Fibroblast of skin of scalp (primary cell): ENCODE measurements at places on chromosomes 16 and 17.

- peak; percentile 99 for DNase-seq
Measured at GRCh38 chr16:80938004-80938878, 68.4 kb downstream of the CMC2 start.

DNA sequence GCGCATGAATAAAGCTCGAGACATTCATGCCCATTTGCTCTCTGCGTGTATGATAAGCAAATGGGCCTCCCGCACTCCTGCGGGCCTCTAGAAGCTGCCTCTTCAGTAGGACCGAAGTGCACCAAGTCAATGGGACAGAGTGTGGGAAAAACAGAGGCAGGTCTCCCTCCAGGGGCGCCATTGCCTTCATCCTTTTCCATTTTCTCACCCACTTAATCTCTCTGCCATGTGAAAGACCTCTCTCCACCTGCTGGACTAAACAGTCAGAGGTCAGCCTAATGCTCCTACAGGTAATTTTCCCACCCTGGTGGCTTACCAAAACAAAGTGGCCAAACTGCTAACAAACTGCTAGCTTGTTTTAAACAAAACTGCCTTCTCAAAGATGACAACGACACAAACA, 210.9 kb downstream of the ZFHX3 start:
- DNase-seq, result no peak

GRCh38 chr16:50802000-50802399, 60.1 kb downstream of the CYLD start:
- DNase-seq, result no peak

GRCh38 chr17:18041776-18042175, 2.6 kb downstream of the GID4 start:
- DNase-seq, result peak; percentile 19

DNA sequence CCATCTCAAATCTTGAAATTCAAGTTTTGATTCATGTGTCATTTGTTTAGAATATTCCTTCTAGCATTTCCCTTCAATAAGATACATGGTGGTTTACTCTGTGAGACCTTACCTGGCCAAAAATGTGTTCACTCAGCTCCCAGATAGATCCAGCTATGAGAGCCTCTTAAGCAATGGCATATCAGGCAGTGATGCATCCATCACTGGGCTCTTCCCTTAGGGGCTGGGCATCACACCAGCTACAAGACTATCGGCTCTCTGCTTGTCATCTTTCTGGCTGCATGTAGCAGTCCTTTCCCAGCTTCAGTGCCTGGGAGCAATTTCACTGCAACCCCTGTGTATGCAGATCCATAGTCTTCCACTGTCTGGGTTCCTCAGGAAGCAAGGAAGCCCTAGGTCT, 40.6 kb downstream of the GOSR1 start:
- DNase-seq, result no peak

- no peak for DNase-seq
Measured at GRCh38 chr16:86988920-86989696, 328.1 kb downstream of the C16orf95 start.

- DNase-seq, result no peak
Measured at GRCh38 chr17:39027455-39028035, 60.3 kb upstream of the FBXO47 start.

GRCh38 chr16:50563989-50564388, 15.8 kb downstream of the NKD1 start:
- DNase-seq, result no peak

DNA sequence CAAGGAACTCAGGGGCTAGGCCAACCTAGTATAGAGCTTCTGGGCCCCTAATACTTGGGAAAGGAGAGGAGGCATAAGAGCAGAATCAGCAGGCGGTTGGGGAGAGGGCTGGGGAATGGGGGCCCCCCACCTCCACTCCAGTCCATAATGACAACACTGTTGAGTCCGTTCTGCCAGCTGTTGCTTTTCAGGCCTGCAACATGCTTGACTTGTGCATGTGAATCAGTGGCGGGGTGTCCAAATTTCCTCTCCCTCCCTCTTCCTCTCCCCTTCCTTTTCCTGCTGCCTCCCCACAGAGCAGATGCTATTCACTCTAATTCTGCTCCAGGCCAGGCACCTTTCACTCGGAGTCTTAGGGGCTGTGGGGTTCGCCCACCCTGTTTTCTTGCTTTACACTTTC, 31.7 kb downstream of the SGSM2 start:
- DNase-seq, result no peak

- DNase-seq, result peak; percentile 19
Measured at GRCh38 chr16:2016407-2016922, 3.1 kb upstream of the NPW start.

DNA sequence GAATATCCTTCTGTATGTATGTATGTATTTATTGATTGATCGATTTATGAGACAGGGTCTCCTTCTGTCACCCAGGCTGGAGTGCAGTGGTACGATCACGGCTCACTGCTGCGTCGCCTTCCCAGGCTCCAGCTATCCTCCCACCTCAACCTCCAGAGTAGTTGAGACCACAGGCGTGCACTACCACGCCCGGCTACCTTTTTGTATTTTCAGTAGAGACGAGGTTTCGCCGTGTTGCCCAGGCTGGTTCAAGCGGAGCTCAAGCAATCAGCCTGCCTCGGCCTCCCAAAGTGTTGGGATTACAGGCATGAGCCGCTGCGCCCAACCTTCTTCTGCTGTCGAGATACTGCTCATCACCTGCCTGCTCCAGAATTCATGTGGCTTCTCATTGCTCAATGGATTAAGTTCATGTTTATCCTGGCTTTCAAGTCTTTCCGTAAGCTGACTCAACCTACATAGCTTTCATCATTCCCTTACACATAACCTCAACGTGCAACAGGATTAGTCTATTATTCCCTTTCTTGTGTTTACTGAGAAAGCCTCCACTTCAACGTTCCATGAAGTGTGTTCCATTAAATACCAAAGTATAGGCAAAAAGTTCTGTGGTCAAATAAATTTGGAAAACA, 13.6 kb downstream of the TAC4 start:
- no peak for DNase-seq

- DNase-seq, result no peak
Measured at GRCh38 chr16:78196502-78196901, 97.0 kb downstream of the WWOX start.

DNA sequence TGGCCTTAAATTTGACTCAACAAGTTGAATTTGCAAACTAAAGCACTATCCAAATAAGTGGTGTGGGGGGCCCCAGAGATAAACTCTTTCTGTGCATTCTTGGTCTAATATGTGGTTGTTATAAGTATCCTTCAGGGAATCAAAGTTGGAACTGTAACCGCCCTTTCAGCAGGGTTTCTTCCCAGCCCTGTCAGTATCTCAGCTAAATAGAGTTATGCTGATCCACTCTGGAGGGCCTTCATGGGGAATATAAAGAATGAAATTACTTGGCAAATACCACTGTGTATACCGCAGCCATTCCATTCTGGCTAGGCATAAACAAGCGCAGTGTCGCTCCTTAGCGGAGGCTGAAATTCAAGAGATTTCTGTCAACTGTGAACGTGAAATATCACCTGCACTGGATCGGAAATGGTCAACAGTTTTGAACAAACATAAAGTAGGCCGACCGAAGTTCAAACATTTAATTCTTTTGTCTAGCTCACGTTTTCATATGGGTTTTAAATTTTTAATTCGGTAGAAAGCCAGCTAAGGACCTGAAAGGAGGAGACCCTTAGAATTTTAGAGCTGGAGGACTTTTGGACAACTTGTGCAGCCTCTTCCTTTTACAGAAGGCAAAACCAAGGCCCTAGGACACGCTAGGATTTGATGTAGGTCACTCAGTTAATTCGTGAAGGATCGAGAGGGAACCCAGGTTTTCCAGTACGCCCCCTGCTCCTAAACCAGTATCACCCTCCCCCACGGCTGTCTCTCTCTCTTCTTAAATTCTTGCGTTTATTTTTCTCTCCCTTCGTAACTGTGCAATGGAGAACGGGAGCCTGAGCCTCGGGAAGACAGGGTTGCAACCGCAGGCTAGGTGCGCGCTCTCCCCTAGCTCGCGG, 74.7 kb downstream of the CHD9 start:
- DNase-seq, result peak; percentile 92

DNA sequence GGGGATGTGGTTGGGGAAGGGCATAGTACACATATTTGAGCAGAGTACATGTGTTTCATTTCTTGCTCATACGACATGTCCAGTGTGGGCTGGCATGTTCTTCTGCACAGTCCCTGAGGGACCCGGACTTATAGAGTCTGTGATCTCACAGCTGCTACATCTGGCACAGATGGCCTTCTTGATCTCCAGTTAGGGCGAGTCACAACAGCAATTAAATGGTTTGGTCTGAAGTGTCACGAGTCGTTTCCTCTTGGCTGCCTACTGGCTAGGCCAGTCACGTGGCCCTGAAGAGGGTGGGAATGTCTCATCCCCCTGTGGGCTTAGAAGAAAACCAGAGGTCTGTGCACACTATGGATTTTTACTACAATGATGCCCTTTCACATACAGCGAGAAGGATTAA, 443.6 kb downstream of the WWOX start:
- no peak for DNase-seq

- DNase-seq, result no peak
Measured at GRCh38 chr17:80844418-80844990, 147.1 kb upstream of the CHMP6 start.

- DNase-seq, result no peak
Measured at GRCh38 chr16:30665155-30665829, 7.1 kb downstream of the FBRS start.

GRCh38 chr16:69176033-69176800, 10.7 kb upstream of the SNTB2 start:
- DNase-seq, result peak; percentile 81

DNA sequence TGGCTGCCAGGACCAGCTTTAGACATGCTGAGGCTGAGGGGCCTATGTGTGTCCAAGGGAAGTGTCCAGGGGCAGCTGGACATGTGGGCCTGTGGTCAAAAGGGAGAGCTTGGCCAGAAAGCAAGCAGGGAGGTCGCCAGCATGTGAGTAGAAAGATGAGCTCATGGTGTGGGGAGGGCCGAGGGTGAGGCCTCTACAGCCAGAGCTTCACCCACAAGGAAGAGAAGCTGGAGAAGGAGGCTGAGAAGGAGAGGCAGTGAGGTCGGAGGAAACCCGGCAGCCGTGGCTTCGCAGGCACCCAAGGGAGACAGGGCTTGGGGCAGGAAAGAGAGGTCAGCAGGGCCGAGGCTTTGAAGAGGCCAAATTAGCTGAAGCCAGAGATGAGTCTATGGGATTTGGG, 4.0 kb upstream of the HSD11B2 start:
- DNase-seq, result no peak

GRCh38 chr17:76142039-76142584, 1.1 kb upstream of the FOXJ1 start:
- DNase-seq, result no peak

DNA sequence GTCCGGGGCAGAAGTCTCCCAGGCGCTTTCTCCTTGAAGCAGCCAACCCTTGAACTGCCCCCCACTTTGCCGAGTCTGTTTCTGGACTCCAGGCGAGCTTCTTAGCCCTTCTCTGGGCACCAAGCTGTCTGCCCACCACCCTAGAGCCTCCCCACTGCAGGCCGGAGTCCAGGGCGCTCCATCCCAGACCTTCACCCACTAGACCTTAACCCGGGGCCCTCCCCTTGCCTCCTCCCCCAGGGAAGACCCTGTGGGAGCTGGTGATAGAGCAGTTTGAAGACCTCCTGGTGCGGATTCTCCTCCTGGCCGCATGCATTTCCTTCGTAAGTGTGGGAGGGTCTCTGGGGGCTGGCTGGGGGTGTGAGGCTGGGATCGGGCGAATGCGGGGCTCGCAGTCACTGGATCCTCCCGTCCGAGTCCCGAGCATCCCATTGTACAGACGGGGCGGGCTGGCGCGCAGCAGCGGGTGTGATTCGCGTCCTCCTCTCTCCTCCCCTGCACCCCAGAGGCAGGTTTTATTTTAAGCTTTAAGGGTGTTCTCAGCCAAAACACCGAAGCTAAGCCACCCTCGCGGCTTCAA, 1.1 kb downstream of the ATP2A1 start:
- DNase-seq, result no peak

GRCh38 chr16:2343211-2343610, 2.7 kb upstream of the ABCA3 start:
- DNase-seq, result no peak

DNA sequence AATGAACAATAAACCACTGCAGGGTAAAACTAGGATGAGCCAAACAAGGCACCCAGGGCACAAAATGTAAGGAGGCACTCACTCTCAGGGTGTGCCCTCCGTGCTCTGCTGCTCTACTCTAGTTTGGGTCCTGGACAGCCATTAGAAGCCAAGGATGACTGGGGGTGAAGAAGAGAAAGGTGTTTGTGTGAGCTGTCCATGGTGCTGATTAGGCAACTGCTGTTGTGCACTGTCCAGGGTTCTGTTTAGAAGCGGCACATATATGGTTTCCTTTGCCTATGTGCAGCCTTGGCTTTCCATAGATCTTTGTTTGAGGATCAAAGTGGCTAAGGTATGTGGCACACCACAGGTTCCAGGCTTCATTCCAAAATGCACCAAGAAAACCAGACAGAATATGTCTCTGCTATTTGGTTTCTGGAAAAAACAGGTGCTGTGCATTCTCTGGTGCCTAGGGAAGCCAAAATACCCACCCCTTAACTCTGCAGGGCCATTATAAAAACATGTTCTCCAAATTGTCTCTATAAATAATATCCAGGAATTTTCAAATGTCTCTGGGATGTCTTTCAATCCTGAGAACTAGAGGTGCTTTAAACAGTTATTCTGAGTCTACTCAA, 123.5 kb downstream of the CBLN1 start:
- peak; percentile 8 for DNase-seq

- DNase-seq, result peak; percentile 84
Measured at GRCh38 chr17:56653877-56654276, 60.4 kb downstream of the NOG start.

DNA sequence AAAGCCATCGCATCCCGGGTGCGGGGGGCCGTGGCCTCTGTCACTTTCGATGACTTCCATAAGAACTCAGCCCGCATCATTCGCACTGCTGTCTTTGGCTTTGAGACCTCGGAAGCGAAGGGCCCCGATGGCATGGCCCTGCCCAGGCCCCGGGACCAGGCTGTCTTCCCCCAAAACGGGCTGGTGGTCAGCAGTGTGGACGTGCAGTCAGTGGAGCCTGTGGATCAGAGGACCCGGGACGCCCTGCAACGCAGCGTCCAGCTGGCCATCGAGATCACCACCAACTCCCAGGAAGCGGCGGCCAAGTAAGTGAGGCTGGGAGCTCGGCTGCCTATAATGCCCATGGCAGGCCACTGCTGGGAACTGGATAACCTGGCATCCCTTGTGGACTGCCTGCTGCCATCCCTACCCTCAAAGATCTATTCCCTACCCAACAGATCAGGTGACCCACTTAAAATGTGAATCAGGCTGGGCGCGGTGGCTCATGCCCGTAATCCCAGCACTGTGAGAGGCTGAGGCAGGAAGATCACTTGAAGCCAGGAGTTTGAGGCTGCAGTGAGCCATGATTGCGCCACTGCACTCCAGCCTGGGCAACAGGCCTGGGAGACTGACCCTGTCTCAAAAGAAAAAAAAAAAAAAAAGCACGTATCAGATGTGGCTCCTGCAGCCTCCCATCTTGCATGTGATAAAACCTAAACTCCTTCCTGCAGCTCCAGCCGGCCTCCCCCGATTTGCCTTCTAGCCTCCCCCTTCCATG, 18.3 kb downstream of the CDIPT start:
- no peak for DNase-seq

GRCh38 chr17:29442451-29442850, 52.3 kb downstream of the TAOK1 start:
- no peak for DNase-seq
